Germinal center (tissue), 1 donor: ENCODE measurements at places on chromosomes 6 and 20.

DNA sequence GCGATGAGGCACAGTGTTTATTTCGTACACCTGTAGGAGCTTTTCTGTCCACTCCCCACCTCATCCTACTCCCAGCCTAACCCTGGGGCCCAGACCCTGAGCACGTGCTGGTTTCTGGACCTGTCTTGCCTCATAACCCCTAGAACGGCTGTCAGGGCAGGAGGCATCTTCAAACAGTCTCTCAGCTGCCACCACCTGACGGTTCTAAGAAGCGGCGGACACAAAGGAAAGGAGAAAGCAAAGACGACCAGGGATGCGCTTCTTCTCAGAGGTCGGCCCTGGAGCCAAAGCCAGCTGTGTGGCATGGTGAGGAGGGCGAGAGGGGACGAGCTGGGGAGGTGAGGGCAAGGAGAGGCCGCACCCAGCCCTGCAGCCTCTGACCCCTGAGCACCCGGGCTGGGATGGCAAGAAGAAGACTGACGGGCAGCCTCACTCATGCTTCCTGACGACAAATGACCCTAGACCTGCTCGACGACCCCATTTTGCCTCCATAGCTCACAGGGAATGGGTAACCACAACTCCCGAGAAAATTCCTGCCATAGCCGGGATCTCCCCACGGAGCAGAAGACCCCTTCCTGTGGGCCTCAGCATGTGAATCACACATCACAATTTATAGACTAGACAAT lies 62.1 kb downstream of the WDR27 start:
- no peak for DNase-seq

DNA sequence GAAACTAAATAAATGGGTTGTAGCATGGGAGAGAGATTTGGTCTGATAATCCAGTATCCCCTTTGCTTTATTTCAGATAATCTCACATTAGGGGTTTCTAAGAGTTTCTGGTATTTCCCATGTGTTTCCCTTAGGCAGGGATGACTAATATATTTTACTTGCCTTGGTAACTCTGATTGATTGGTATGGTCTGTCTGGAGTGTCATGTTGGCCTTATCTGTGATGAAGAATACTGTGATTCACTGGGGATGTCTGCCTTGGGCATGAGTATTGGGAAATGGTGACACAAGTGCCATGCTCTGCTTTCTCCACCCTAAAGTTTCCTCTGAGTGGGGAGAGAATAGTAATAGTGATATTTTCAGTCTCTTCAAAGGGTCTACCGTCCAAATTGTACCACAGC lies 10.1 kb downstream of the SLC22A2 start:
- no peak for DNase-seq

DNA sequence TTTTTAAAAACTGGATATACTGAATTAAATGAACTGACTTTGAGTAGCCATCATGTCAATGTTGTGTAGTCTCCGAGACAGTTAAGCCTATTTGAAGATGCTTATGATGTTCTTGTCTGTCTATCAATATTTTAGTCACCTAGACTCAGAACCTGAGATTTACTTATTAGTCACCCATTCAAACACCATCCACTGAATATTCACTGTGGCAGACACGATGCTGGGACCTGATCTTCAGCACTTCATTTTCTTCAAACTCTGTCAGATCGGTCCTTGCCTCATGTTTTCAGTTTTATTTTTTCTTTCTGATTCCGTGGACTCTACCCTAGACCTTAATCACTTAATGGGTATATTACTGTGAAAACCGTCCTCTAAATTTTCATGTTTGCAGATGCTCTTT lies 123.7 kb upstream of the MCHR2 start:
- DNase-seq, result no peak

DNA sequence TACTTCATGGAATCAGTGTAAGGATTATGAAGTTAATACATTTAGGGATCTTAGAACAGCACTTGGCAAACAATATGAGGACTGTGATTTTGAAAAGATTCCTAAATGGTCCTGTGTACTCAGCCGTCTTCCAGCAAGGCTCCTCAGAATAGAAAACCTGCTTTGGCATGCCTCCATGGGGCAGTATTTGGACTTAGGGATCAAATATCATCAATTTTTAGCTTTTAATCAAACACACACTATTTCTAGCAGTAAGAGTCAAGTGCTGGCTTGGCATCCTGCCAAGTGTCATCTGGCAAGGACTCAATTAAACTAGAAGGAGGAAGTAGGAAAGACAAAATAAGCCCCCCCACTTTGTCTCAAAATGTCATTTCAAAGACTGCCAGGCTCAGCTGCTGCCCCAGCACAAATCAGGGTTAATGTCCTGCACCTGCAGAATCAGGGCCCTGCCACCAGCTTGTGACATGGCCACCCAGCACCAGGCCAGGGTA lies 40.8 kb downstream of the IYD start:
- peak; percentile 17 for DNase-seq

DNA sequence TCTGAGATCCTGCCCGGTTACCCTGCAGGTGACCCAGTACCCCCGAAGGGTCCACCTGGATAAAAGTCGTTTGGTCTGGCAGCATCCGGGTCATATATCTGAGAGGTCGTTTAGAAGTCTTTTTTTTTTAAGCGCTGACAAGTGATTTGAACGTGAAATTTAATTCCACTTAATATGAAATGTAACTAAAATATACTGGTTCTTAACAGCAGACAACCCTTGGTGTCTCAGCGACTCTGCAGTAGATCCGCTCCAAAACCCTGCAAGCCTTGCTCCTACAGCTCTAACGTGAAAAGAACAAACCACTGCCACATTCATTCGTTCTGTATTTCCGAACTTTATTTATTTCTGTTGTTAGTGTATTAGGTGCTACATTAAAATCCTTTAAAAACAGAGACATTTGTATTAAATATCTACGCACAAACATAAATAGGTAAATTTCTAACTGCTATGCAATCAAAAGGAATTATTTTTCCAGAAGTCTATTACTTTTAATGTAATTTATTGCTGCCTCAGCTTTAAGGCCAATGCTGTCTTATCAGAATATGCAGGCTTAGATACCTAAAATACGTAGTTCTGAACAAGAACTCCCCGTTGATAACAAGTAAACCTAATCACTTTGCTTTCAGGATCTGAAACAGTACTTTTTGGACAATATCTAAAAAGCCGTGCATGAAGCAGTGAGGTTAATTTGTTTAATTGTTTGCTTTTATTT lies 33.5 kb upstream of the TCF21 start:
- DNase-seq, result peak; percentile 1

DNA sequence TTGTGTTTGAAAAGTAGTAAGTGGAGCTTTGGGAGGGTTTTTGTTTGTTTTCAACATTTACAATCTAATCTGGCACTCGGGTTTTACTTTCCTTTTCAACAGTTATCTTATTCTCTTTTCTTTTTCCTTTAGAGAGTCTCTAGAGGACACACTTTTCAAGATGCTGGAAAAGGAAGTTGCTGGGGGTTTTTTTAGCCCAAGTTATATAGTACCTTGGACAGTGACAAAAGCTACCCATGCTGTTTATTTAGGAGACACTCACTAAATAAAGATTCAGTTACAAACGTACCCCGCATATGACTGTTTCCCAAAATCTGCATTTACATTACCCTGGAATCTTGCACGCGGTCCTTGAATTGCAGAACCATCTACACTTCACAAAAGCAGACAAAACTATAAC lies 78.8 kb downstream of the MAP7 start:
- DNase-seq, result no peak

DNA sequence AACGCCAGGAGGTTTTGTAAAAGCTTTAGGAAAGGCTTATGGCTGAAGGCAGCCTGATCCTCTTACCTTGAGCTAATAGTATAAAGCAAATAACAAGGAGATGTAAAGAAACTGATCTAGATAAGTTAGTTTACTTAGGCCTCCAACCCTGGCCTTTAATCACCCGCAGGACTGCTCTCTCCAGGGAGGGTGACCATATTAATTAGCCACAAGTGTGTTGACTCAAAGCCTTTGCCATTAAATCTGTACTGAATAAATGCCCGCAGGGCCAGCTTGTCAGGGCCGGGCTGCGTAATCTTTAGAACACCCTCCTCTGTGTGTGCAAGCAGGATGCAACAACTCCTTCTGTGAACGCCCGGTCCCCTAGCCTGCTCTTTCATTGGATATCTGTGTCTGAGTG lies 6.1 kb upstream of the PRSS16 start:
- no peak for DNase-seq

GRCh38 chr6:122615409-122615808 lies 5.2 kb downstream of the PKIB start:
- no peak for DNase-seq

DNA sequence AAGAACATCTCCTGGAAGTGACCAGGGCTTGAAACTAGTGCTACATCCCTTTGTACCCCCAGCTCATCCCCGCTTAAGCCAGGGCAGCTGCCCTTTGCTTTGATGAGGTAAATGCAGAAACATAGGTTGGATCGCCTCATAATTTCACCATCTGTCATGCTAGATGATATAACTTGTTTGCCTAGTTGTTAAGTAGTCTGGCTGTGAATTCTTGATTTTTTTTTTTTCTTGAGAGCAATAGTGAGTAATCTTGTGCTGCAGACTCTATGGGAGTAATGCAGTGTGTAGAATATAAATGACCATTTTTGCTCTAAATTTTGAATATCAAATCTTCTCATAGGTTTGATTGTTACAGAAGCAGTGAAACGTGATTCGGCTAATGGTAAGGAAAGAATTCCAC lies 4.1 kb downstream of the TRDN start:
- no peak for DNase-seq

- DNase-seq, result no peak
These were observed 137.0 kb upstream of the SULF2 start for GRCh38 chr20:47922269-47922668.

DNA sequence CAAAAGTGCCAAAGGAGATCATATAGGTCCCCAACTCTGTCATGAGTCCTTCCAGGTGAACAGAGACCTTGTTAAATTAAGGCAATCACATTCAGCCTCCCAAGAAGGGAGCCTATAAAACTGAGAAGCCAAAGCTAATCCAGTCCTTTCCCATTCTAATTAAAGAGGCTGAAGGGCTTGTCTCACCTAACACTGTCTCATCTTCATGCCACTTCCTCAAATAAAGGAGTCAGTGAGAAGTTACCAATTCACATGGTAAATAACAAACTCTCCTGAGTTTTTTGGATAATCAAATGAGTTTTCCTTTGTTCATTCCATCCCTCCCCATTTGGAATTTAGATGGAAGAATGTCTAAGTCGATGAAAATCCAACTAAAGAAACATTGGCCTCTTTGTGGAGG lies 242.8 kb downstream of the UST start:
- DNase-seq, result no peak

GRCh38 chr6:3610921-3611320 lies 140.6 kb downstream of the PXDC1 start:
- DNase-seq, result no peak

DNA sequence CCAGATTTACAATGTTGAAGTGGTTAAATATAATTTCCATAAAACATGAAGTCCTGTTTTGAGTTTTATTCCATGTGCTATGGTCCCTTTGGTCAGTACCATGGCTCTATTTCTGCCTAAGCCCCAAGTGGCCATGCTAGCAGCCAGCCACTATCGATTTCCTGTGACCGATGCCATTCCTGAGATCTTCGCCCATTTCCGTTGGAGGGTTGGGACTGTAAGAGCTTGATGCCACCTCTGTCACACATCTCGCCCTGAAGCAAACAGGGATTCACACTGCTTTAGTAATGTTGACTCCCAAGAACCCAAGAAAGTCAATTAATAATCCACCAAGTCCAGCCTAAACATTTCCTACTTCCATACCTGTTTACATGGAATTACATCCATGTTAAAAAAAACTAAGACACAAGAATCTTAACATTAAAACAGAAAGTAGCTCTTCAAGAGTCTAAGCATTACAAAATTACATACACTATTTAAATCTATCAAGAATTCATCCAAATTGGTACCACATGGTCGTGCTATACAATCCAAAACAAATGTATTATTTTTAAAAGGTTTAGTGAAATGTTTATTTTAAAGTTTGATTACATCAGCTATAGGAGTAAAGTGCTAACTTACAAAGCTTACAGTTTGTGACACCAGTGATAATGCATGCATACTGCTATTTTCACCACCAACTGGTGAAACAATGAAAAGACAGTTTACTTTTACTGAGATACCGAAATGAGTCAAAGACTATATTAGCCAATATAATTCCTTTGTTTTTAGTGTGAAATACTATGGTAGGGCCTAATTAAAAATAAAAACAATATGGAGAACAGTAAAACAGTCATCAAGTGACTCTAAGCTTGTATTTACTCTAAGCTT lies 2.5 kb downstream of the RBM39 start:
- DNase-seq, result peak; percentile 7

- no peak for DNase-seq
These were observed 290.2 kb downstream of the BTBD3 start for GRCh38 chr20:12207875-12208274.

- DNase-seq, result no peak
These were observed 291.1 kb downstream of the GJA1 start for GRCh38 chr6:121726596-121726995.

DNA sequence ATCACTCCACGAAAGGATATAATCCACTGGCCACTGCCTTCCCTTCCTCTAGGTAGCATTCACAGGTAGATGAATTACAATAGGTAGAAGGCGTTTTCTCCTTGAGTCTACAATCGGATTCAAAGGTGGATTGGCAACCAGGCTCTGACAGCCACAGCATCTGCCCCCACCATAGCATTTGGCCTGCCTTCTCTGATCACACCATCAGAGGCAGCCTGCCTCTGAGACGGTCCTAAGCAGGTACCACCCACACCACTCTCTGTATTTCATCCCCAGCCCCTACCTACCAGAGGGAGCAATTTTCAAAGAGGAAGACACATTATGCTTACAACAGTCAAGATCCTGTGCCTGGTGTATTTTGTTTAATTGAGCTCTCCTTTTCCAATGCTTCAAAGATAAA lies 210.5 kb upstream of the SPTLC3 start:
- DNase-seq, result no peak

DNA sequence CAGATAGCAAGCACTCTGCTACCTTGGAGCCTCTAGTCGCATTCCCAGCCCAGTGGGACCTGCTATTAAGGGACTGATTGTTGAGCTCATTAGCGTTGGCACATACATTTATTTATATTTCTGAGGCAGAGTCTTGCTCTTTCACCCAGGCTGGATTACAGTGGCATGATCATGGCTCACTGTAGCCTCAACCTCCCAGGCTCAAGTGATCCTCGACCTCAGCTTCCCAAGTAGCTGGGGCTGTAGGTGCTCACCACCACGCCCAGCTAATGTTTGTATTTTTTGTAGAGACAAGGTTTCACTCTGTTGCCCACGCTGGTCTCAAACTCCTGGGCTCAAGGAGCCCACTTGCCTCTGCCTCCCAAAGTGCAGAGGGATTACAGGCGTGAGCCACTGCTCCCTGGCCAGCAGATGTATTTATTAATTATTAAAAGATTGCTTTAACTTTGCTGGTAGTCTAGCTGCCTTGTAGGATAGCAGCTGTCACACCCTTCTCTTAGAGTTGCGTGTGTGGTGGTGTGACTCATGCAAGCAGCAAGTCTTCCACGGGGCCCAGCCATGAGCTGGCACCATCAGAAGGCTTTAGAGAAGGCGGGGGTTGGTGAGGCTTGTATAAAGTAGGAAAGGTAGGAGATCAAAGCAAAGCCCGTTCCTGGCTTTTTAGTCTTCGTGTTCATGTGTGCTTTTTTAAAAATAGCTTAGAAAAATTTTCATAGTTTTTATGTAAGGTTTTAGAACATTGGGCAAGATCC lies 16.5 kb downstream of the ACTR5 start:
- no peak for DNase-seq
